Fibroblast of villous mesenchyme (primary cell): ENCODE measurements at places on chromosomes 6 and 20.
A peak's percentile ranks its signal among the peaks of the same experiment; 100 is the strongest.

- DNase-seq: no peak
Measured at GRCh38 chr20:62766716-62767115, 29.6 kb upstream of the MRGBP start.

GRCh38 chr6:127342296-127342945 lies 988 bp downstream of the ECHDC1 start:
- DNase-seq: peak; percentile 86

GRCh38 chr20:43985608-43986316 lies 71.1 kb downstream of the TOX2 start:
- no peak for DNase-seq

- no peak for DNase-seq
Measured at GRCh38 chr6:129153257-129153656, 270.3 kb downstream of the LAMA2 start.

DNA sequence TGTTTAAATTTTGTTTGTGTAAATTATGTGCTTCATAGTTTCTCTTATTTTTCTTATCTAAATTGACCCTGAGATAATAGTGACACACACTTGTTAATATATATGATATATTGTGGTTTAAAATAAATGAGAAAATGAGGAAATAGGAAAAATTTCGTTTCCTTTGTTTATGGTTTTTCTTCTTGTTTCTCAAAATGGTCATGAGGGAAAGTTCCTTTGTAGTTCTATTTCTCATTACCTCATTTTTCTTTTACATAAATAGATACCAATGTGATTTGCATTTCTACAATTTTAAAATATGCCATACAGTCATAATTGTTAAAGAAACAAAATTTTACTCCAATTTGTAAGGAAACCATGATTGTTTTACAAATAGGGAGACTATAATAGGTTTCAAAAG lies 9.2 kb downstream of the OR2A4 start:
- DNase-seq: no peak

- DNase-seq: no peak
Measured at GRCh38 chr6:166006900-166007301, 160.8 kb downstream of the TBXT start.

GRCh38 chr6:22943327-22943726 lies 374.0 kb downstream of the HDGFL1 start:
- no peak for DNase-seq
